ENCODE measurements at places on chromosomes 5 and 9.

GRCh38 chr5:146622391-146622790 lies 106.4 kb upstream of the GPR151 start:
- DNase-seq: no peak

GRCh38 chr5:113271015-113271414 lies 163.8 kb downstream of the TSSK1B start:
- DNase-seq: no peak

GRCh38 chr5:115388240-115388639 lies 91.8 kb upstream of the CCDC112 start:
- DNase-seq: no peak

- DNase-seq: no peak
Observed at GRCh38 chr9:132260846-132261245, 93.9 kb downstream of the SETX start.

GRCh38 chr5:137708796-137709559 lies 26.9 kb downstream of the KLHL3 start:
- DNase-seq: no peak

GRCh38 chr9:3768712-3769457 lies 243.1 kb upstream of the RFX3 start:
- no peak for DNase-seq

DNA sequence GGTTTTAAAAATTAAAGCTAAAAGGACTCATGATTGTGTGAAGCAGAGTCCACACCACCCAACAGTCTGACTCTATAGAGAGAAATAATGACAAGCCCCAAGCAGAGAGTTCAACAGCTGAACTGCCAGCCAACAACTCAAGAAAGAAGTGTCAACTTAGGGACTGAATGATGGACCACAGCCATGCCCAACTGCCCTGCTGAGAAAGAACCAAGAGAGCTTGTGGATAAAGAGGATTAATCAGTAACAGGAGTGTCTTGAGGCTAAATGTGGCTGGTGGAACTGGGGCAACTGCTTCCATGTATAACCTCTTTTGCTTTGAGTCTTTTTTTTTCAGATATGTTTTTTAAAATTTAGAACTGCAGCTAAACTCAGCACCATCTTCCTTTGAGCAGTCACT lies 109.3 kb downstream of the HSD17B3 start:
- no peak for DNase-seq

- DNase-seq: no peak
Observed at GRCh38 chr5:68273717-68274409, 58.3 kb downstream of the PIK3R1 start.

DNA sequence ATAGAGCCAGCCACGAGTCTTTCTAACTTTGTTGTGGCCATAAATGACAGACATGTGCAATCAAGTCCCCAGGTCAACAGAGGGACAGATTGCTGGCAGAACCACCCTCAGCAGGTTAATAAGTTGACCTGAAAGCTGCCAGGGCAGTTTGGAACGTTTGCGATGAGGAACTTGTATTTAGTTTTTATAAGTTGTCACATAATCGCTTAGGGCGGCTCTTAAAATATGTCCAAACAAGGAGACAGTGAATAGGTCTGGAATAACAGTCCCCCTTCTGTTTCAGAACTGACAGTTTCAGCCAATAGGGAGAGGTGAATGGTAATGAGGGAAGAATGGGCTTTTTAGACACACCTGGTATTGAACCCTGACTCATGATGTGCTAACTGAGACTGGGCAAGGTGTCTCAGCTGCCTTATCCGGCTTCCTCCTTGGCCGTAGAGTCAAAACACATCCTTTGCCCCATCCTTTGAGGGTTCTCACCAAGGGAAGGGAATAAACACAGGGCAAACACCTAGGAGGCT lies 33.6 kb upstream of the GABRP start:
- no peak for DNase-seq

DNA sequence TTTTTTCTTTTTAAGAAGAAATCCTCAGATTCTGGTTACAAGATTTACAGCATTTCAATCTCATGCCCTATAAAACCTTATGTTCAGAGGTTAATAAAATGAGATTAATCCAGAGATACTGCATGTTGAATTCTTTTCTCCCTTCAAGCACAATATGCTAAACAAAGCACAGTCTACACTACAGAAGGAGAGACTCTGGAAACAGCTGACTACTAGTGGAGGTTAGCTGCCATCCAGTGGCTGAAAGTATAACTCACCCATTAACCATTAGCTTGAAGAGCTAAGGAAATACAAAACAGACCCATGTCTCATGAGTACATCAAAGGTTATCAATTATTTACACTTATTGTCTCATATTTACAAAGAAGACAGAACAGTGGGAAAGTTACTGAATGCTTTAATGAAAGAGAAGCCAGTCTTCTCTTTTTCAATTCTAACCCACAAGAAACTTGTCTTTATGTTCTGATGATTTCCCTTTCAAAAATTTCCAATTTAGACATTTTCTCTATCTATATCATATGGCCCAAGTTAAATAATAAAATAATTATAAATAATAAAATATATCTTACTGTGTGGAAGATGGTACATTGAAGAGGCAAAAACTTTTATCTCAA lies 12.7 kb upstream of the DNAH5 start:
- no peak for DNase-seq
